ENCODE measurements at places on chromosomes 12 and 14.

- DNase-seq, result no peak
Observed at GRCh38 chr12:5723711-5724252, 221.3 kb downstream of the ANO2 start.

GRCh38 chr12:56104815-56105608 is 653 bp downstream of the PA2G4 start:
- DNase-seq, result peak; percentile 14

GRCh38 chr12:115075552-115076170 is 391.7 kb upstream of the TBX3 start:
- no peak for DNase-seq

DNA sequence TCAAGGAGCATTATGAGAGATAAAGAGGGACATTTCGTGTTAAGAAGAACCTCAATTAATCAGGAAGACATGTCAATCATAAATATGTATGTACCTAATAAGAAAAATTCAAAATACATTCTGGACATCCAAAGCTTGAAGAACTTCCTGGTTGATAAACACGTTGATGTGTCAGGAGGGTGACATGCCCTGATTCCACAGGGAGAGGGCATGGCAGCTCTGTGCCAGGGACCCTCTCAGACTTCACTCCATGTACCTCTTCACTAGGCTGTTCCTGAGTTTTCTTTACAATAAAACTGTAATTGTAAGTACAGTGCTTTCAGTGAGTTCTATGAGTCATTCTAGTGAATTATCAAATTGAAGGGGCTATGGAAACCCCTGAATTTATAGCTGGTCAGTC is 163.5 kb downstream of the CFAP54 start:
- no peak for DNase-seq

GRCh38 chr12:75212072-75212471 is 2.4 kb upstream of the KCNC2 start:
- DNase-seq, result no peak

- no peak for DNase-seq
Observed at GRCh38 chr14:77023001-77023996, 5.2 kb downstream of the IRF2BPL start.

- no peak for DNase-seq
Observed at GRCh38 chr12:128784030-128784760, 39.6 kb downstream of the SLC15A4 start.

- no peak for DNase-seq
Observed at GRCh38 chr14:93834699-93835371, 46.5 kb upstream of the PRIMA1 start.

- no peak for DNase-seq
Observed at GRCh38 chr12:76268267-76268666, 79.9 kb downstream of the BBS10 start.

GRCh38 chr14:81980601-81981306 is 447.1 kb upstream of the SEL1L start:
- DNase-seq, result no peak
